ENCODE measurements at places on chromosomes 5 and 9.
A peak's percentile ranks its signal among the peaks of the same experiment; 100 is the strongest.

DNA sequence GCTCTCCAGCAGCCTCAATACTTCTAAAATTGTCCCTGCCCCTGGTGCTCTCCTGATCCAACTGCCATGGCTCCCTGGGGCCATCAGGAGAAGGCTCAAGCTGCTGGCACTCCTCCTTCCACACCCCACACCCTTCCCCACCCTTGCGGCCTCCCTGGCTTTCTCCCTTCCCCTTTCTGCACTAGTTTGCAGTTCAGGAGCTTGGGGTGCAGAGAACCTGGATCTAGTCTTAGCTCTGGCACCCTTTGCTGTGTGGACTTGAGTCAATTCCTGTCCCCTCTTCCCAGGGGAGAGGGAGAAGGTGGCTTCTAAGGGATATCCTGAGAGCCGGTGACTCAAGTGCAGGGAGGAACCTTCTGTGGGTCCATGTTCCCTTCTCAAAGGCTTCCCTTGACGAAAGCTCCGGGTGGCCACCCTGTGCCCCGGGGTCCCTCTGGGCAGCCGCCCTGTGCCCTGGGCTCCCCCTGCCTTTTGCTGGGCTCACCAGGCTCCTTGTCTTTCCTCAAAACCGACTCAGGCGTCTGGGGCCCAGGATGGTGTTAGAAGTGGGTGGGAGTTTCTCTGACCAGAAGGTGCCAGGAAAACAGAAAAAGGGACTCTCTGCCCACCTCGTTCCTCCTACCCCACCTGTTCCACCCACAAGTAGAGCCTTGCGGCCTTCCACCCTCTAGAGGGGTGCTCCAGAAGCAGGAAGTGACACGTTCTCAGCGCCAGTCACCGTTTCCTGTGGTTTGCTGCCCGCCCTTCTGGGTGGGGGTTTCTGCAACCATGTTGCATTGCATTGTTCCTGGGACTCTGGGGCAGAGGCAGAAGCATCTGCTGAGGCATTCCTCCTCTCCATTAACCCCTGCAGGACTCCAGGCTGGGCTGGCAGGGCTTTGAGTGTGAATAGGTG is 15.0 kb downstream of the GLIPR2 start:
- peak; percentile 87 for DNase-seq

DNA sequence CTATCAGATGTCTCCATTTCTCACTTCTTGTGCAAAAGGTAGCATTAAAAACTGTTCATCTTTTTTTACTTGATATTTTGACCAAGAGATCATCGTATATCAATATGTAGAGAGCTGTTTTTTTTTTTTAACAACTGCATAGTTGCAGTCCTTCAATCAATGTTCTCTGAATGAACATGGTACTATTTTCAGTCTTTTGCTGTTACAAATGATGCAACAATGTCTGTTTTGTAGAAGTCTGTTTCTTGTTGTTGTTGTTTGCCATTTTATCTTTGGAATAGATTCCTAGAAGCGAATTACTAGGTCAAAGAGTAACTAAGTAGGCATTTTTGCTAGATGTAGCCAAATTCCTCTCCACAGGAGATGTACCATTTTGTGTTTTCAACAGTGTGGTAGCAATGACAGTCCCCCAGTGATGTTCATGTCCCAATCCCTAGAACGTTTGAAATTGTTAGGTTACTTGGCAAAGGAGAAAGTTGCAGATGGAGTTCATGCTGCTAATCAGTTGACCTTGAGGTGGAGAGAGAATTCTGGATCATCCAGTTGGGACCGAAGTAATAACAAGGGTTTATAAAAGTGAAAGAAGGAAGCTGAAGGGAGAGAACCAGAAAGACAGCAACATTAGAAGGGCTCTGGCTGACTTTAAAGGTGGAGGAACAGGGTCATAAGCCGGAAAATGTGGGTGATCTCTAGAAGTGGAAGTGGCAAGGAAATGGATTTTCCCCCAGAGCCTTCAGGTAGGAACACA is 6.3 kb downstream of the MTREX start:
- no peak for DNase-seq

- DNase-seq, result no peak
These were observed 63.2 kb downstream of the SNX24 start for GRCh38 chr5:122908662-122909061.

GRCh38 chr5:103598997-103599566 is 36.5 kb upstream of the NUDT12 start:
- DNase-seq, result no peak

GRCh38 chr9:76044266-76044819 is 153.9 kb downstream of the PCSK5 start:
- no peak for DNase-seq

DNA sequence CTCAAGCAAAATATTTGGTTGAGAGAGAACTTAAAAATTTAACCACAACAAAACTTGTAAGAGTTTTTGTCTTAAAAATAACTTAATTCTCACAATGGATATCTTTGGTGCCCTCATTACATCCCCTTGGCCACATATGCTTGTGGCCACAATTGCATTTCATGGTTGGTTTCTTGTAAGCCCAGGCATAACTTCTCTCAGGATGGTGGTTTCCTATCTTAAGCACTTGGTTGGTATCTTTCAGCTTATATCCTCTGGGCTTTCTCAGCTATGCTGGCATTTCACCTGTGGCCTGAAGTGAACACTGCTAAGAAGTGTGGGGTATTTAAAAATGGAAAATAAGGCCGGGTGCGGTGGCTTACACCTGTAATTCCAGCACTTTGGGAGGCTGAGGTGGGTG is 212.4 kb upstream of the MEF2C start:
- DNase-seq, result no peak

- no peak for DNase-seq
These were observed 89.8 kb downstream of the TMEM215 start for GRCh38 chr9:32873131-32873530.

DNA sequence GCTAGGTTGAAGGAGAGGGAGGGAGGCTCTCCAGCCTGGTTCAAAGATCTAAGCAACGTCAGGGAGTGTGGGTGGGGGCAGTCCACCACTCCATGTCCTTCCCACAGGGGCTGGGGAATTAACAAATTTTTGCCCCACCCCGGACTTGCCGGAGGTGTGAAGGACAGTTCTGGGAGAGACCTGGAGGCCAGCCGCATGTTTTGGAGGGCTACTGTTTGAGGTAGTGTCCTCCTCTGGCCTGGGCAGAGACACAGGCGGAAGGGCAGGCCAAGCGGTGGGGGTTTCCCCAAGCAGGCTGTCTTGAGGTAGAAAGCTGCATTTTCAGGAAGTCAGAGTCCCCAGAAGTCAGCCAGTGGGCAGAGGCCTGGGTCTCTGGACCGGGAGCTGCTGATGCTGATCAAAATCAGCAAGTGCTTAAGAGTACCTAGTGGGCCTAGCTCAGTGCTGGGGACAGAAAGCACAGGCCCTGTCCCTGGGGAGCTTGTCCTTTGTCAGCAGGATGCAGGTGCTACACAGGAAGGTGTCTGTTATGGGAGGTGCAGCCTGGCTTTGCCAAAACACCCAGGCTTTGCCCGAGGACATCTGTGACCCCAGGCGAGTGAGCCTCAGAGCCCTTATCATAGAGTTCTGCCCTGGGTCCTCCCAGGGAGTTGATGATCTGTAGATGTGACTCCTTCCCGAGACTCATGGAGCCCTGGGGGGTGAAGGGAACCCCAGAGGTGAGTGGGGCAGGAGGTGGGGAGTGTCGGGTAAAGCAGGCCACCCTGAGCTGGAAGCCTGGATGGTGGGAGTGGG is 18.5 kb downstream of the JADE2 start:
- DNase-seq, result no peak

DNA sequence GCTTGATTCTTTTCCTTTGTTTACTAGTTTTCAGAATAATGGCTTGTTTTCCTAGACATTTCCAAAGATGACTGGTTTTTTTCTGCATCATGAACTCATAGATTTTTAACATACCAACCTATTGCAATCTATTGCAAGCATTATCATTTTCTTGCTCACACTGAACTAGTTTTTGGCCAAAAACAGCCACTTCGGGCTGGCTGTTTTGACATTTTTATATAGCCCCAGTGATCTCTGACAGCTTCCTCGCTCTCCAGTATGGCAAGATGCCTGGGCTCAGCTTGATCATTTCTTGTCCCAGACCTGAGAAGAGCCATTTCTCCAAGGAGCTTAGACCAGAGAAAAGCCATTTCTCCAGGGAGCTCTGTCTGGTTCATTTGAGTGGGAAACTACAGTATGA is 94.3 kb upstream of the MAMDC2 start:
- DNase-seq, result no peak

GRCh38 chr5:89351975-89352374 is 469.0 kb upstream of the MEF2C start:
- no peak for DNase-seq

GRCh38 chr5:439181-439580 is 3.8 kb upstream of the EXOC3 start:
- no peak for DNase-seq

- DNase-seq, result no peak
These were observed 177.9 kb upstream of the FST start for GRCh38 chr5:53302529-53302928.

GRCh38 chr9:85321561-85321960 is 420.2 kb downstream of the AGTPBP1 start:
- no peak for DNase-seq

GRCh38 chr5:6768590-6769230 is 55.5 kb downstream of the TENT4A start:
- DNase-seq, result no peak

DNA sequence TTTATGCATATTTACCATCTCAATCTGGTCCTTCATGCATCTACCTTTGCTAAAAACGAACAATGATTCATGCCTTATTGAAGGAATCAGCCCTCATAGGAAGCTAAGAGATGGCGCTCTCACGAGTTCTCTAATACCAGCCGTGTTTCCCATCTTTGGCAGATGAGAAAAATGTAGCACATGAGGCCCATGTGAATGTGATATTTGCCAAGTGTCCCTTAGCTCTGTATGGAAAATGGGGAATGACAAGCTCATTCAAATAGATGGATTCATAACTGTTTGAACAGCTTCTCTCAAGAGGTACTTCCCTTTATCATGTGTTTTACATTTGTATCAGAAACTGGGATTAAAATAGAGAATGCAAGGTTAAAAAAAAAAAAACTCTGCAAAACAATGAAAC is 66.1 kb downstream of the TTC39B start:
- DNase-seq, result no peak

DNA sequence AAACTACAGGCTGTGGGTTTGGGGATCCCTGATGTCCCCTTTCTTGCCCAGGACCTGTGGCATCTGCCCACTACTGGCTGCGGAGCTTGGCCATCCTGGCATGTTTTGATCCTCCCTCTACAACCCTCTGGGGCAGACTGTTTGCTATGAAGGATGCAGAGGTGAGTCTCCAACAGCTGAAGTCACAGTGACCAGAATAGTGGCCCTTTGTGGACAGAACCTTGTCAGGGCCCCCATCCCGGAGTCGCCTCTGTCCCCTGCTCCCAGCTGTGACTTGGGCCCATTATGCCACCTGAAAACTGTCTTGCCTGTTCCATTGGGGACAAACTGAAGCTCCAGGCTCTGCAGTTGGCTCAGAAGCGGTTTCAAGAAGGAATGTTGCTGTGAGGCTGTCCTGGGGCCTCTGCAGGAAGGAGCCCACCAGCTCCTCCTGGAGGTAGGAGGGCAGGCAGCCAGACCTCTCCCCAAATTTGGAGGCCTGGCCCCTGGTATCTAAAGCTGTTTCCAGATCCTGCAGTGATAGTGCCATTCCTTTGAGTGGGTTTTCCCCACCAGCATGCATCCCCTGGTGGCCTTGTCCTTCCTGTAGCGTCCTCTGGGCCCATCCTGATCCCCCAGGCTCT is 93.3 kb downstream of the BARX1 start:
- DNase-seq, result no peak

- no peak for DNase-seq
These were observed 47.8 kb downstream of the C9orf152 start for GRCh38 chr9:110160123-110160522.

DNA sequence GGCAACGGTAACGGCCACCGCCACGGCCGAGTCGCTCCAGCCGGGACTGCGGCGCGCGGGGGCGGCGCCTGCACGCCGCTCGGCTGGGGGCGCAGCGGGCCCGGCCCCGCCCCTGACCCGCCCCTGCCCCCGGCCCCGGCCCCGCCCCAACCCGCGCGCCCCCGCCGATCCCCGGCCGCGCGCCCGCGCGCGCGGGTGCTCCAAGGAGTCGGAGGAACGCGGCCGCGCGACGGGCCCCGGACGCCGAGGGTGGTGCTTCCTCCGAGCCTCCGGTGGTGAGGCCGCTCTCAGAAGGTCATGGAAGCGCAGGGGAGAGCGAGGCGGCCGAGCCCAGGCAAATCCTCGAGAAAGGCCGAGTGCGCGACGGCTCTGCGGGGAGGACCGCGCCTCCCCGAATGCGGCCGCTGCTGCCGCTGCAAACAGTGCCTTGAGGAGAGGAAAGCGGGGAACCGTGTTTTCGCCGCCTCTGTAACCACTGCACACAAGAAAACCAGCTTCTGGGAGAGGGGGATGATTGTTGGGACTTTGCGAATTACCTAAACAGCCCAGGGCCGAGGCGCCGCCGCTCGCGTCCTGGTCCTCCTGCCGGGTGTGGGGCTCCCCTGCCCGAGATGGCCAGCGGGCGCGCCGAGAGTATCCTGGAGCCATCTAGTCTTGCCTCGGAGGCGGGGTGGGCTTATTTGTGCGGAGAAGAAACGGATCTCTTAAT is at the start of gene LIFR:
TSS of gene LIFR (minus strand) at position 48 of the 709 bp plus-strand sequence. CDS start 25,999 bp downstream, outside the sequence.
- DNase-seq, result no peak

GRCh38 chr9:111572950-111573604 is 26.4 kb downstream of the PTGR1 start:
- no peak for DNase-seq

- no peak for DNase-seq
These were observed 34.0 kb downstream of the GLT6D1 start for GRCh38 chr9:135605238-135605781.

- DNase-seq, result no peak
These were observed 14.1 kb downstream of the PDLIM4 start for GRCh38 chr5:132271251-132272246.

- peak; percentile 20 for DNase-seq
These were observed 116.8 kb upstream of the PDE4D start for GRCh38 chr5:60010328-60010727.

GRCh38 chr9:80369641-80370040 is 797.9 kb downstream of the TLE4 start:
- no peak for DNase-seq

DNA sequence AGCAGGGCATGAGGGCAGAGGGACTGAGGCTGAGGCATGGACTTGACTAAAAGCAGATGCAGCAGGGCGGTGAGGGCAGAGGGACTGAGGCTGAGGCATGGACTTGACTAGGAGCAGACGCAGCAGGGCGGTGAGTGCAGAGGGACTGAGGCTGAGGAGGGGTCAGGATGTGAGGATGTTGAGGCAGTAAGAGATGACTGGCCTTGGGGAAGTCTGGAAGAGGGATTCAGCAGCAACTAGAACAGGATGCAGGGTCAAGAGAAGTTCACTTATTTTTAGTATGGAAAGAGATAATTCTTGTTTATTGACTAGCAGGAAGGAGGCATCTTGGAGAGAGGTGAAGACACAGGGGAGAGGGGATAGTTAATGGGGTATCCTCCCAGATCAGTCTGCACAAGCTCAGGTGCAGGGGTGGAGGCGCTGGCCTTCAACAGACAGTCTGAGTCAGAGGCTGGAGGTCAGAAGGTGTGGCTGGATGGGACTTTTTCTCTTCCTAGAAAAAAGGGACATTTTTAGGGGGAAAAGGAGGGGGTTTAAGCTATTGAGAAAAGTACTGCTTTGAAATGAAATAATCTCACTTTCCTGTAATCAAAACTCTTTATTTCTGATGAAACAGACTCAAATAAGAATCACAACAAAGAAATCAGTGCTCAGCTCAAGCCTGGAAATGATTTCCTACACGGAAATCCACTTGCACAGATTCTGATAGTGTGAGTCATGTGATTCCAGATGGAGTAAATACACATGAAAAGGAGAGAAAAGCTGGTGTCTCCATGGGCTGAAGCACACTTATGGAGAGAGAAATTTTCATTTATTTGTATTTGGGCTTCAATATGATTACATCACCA is 130.9 kb downstream of the PALM2AKAP2 start:
- DNase-seq, result no peak

Data from AML-193 (cell line).